ENCODE measurements at places on chromosomes 4 and X. TPM values are rescaled to one million over a fixed set of nuclear protein-coding genes. Genes with fewer than 3 reads are reported as not detected.

GRCh38 chr4:74263551-74263950 is 44.7 kb upstream of the EPGN start:
- no peak for DNase-seq

- DNase-seq, result no peak
These were observed 330.9 kb downstream of the GBA3 start for GRCh38 chr4:23023666-23024065.

DNA sequence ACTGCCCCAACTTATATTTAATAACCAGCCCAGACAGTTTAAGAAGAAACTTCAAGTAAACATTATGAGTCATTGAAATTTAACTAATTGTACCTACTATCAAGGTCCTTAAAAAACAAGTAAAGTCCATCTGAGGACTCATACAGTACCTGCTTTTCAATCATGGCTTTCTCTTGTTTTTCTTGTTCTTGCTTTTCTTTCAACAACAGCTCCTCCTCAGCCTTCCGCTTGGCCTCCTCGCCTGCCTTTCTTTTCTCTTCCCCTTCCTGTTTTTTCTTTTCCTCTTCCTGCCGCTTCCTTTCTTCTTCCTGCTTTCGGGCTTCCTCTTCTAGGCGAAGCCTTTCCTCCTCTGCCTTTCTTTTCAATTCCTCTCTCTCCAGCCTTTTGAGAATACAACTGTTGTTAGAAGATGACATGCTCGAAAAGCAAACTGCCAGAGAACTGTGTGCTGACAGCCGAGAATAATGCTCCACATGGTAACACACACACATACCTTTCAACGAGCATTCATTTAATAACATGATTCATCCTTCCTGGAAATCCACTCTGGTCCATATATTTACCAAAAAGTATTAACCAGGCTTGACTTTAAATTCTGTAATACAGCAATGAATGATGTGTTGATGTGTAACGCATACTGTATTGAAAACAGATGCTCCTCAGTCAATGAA is 25.2 kb upstream of the BCLAF3 start:
- no peak for DNase-seq

- DNase-seq, result no peak
These were observed 258.1 kb upstream of the AGTR2 start for GRCh38 chrX:115912372-115912897.

Gene RS1
- total RNA-seq, result not detected

Gene FIP1L1
- total RNA-seq, result 37.6 TPM

DNA sequence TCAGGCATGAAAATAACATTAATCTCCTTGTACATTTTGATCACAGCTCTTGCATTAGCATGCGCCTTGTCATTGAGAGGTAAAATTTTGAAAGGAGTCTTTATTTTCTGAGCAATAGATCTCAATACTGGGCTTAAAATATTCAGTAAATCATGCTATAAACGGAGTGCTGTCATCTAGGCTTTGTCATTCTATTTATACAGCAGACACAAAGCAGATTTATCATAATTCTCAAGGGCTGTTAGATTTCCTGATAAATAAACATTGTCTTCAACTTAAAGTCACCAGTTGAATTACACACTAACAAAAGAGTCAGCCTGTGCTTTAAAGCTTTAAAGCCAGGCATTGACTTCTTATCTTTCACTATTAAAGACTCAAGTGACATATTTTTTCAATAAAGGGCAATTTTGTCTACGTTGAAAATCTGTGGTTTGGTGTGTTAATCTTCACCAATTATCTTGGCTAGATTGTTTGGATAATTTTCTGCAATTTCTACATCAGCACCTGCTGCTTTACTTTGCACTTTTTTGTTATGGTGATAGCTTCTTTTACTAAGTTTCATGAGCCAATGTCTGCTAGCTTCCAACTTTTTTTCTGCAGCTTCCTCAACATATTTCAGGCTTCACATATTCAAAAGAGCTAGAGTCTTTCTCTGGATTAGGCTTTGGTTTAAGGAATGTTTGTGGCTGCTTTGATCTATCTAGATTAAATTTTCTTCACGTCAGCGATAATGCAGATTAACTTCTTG is 27.9 kb upstream of the UGT2B4 start:
- DNase-seq, result no peak

DNA sequence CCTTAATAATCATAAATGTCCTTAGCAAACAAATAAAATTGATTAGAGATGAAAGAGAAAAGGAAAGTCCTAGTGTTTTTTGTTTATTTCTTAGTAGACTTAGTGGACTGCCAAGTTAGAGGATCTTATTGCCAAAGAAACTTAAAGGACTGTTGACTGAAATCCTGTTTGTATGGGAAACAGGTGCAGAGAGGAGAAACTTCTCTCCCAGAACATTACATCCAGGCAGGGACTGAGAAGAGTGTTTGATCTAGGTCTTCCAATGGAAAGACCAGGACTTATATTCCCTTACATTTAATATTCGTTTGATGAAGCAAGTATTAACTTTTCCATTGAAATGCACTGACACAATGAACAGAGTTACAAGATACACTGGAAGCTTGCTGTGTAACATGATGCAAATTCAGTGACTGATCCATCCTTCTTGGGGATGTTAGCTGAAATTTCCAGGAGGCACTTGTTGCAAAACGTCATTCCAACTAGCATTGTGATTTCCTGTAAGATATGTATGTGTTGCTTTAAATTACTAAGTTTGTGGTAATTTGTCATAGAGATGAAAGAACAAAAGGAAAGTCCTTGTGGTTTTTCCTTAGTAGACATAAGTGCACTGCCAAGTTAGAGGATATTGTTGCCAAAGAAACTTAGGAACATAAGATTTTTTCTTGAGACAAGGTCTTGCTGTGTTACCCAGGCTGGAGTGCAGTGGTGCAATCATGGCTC is 505.6 kb downstream of the STIM2 start:
- no peak for DNase-seq

GRCh38 chrX:20414762-20415445 is 148.2 kb upstream of the RPS6KA3 start:
- no peak for DNase-seq

Gene IQCM
- total RNA-seq, result not detected

DNA sequence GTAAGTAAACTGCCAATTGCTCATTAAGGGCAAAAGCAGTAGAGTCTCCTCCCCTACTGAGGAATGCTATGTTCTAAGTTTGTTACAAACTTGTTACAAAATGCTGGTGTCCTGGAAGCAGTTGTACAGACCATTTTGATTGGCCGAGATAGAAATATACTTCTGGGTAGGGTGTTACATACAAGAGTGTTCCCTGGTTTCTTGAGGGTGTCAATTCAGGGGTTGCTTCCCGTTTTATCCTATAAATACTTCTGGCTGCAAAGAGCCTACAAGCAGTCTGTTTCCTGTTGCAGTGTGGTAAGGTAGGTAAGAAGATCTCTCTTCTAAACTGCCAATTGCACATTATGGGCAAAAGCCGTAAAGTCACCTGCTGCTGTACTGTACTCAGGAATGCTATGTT is 5.7 kb downstream of the TRPC5OS start:
- DNase-seq, result no peak

GRCh38 chr4:81722290-81722851 is 250.7 kb upstream of the RASGEF1B start:
- DNase-seq, result no peak

DNA sequence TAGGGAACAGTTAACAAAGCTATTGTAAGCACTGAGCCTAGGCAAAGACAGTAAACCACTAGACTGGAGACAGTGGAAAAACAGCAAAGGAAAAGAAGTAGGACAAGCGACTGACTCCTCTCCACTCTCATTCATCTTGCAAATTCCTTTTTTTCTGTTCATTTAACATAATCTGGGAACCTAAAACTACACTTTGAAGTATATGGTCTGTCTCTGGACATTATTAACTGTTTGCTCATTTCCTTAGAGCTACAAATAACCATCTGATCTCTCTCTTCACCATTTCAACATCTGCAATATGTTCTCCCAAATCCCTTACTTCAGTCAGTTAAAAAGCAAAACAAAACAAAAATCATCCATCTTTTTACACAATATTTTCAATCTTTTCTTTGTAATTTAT is 642 bp downstream of the HMGN5 start:
- DNase-seq, result no peak

DNA sequence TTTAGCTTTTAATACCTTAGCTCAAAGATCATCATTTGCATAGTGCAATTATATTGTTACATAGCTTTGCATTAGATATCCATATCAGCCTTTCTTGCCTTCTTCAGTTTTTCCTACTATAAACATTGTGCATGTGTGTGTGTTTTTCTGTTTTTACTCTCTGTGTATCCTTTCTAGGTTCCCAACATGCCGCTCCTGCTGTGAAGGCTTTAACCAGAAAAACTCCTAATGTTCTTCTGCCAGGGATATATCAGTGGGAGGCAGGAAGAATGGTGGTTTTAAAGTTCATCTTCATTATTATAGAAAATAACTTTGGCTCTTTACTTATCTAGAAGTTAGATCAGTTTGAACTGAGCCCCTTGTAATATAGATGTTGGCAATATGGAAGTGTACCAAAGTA is 61.2 kb downstream of the CPE start:
- no peak for DNase-seq

GRCh38 chr4:75545526-75545925 is 10.3 kb upstream of the ODAPH start:
- no peak for DNase-seq

DNA sequence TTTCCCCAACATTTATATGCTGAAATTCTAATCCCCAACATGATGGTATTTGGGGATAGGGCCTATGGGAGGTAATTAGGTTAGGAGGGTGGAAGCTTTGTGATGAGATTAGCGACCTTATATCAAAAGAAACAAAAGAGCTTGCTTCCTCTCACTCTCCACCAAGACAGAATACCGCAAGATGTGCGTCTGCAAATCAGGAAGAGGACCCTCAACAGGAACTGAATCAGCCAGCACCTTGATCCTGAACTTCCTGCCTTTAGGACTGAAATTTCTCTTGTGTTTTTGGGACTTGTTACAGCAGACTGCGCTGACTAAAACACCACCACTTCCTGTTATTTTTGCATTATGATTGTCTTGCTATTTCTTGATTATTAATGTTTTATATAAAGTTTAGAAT is 1889.4 kb downstream of the C4orf33 start:
- DNase-seq, result no peak

DNA sequence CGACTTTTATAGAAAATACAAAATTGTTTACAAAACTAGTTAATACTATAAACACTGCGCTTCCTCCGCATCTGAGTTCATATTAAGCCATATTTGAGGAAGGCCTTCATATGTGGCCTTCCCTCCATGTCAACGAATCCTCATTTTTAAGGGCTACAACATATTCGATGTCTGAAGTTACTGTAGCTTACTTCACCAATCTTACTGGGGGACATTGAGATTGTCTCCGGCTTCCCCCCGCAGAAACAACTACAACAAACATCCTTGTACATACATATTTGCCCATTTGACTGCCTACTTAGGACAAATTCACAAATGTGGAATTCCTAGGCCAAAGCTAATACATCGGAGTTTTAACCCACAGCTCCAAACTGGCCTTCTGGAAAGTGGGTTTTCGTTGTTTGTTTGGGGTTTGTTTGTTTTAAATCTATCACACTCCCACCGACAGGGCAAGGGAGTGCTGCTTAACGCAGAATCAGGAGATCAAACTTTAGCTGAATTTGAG is 581 bp upstream of the FAM114A1 start:
- DNase-seq, result no peak

GRCh38 chr4:97643179-97643578 is 500.1 kb downstream of the STPG2 start:
- no peak for DNase-seq

Gene ZNF185
- total RNA-seq, result 7.0 TPM

- DNase-seq, result peak; percentile 43
These were observed 1.3 kb downstream of the CAMK2D start for GRCh38 chr4:113760094-113760794.

Gene PNMA5
- total RNA-seq, result not detected

GRCh38 chr4:123501733-123502132 is 105.1 kb downstream of the SPRY1 start:
- DNase-seq, result no peak

GRCh38 chr4:100302061-100303026 is 112.1 kb upstream of the DDIT4L start:
- DNase-seq, result no peak

Gene BEND4
- total RNA-seq, result 0.28 TPM

GRCh38 chr4:123930996-123931395 is 534.4 kb downstream of the SPRY1 start:
- no peak for DNase-seq

Gene PNMA6E
- not detected for total RNA-seq

Gene FUNDC1
- total RNA-seq, result 5.9 TPM

Gene CTAG2
- not detected for total RNA-seq

DNA sequence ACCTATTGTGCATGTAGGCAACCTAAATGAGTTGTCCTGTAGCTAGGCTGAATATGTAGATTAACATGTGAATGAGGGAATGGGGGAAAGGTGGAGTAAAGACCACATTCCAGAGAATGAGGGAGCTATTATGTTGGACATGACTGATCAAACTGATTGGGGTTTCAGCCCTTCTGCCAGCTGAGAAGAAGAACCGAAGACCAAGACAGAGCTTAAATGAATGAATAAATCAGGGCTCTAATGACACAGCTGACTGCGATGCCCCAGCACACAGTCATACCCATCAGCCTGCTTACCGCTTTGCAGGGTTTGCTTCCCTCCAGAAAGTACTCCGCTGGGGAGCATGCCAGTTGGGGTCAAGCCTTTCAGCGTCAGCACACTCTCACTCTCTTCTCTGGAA is 315.4 kb downstream of the PPP3CA start:
- no peak for DNase-seq

DNA sequence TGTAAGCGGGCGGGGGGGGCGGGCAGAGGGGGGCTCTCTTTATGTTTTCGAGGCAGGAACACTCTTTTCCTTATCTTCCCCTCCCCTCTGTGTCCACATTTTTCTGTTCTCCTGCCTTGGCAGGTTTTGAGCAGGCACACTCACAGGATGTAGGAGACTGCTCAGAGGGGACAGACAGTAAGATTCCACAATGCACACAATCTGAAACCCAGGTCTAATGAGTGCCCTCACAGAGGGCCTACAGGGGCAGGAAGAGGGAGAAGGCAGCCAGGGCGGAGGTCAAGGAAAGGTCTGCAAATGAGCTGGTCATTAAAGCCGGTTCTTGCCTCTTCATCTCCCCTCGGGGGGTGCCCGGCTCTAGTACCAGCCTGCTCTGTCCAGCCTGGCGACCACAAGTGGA is 106.1 kb upstream of the ATP6AP2 start:
- no peak for DNase-seq

- no peak for DNase-seq
These were observed 152.3 kb upstream of the MAD2L1 start for GRCh38 chr4:120218981-120219380.

GRCh38 chr4:42843694-42844093 is 48.8 kb upstream of the GRXCR1 start:
- no peak for DNase-seq

DNA sequence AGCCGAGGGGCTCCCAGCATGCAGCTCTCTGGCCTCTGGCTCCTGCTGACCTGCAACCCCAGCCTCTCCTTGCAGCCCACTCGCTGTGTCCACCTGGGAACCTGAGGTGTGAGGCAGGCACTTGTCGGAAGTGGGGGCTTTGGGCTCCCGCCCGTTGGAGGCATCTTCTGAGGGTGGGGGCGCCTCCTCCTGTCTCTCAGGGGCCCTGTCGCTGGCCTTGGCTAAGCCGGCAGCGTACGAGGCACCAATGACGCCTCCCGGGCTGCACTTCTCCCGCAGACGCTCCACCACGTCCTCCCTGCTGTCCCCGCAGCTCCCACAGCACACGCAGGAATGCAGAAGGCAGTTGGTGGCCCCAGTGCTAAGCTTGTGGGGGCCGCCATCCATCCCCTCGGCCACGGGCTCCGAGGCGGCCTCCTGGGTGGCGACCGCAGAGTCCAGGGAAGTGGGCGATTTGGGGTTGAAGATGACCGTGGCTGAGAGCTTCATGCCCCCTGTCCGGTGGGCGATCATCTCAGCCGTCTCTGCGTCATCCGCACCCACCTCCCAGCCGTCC is 42.5 kb upstream of the MXD4 start:
- no peak for DNase-seq

- DNase-seq, result no peak
These were observed 4.7 kb downstream of the H2BW1 start for GRCh38 chrX:104008831-104009230.

Gene SLC26A1
- total RNA-seq, result 0.12 TPM
